Activated CD4-positive, CD25-positive, alpha-beta regulatory T cell (primary cell): ENCODE measurements at places on chromosomes 1 and 21.

DNA sequence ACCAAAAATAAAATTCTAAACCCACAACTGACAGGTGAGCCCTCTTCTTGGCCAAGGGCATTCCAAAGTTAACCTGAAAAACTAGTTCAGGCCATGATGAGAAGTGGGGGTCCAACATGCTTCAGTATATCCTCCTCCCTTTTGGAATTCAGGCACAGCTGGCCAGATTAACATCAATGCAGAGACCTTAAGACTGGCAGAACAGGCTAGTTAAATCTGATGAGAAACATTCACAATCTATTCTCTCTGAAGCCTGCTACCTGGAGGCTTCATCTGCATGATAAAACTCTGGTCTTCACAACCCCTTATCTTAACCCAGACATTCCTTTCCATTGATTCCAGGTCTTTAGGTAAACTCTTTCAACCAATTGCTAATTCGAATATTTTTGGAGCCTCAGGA lies 26.7 kb upstream of the ZBTB8B start:
- DNase-seq, result no peak

GRCh38 chr21:45035477-45035848 lies 38.9 kb upstream of the ADARB1 start:
- no peak for DNase-seq

DNA sequence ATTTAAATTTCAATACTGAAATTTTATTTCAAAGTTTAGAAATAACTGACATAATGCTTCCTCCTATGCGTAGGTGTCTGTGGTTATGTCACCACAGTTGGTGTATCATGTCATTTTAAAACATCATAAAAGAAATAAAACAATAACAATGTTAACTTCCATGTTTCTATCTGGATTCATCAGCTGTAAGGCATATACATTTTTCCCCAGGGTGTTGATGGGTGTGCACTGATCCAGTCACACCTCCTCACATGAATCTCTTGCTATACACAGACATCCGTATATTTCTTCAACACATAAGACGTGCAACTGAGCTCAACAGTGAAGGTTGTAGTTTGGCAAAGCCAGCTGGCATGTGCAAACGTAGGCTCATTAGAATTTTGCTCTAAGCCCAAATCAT lies 6.2 kb downstream of the KCNA3 start:
- no peak for DNase-seq

DNA sequence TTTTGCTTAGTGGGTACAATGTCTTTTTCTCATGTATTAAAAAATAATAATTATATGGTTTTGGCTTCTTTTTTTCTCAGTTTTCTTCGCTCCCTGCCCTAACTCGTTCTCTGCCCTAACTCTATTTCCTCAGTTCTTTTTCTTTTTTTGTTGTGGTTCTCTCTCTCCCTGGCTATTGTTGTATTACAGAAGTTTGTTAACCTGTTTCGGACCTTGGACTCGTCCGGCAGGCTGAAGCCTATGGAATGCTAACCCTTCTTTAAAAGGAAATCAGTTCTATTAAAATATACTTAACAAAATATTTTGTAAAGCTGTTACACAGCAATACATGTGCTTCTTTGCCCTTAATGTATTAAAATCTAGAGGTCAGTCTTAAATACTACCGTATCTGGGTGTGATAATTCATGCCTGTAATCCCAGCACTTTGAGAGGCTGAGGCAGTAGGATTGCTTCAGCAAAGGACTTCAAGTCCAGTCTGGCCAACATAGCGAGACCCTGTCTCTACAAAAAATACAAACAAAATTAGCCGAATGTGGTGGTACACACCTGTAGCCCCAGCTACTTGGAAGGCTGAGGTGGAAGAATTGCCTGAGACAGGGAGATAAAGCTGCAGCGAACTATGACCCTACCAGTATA lies 64.1 kb downstream of the ANGPTL1 start:
- no peak for DNase-seq

GRCh38 chr21:42790520-42791065 lies 88.7 kb downstream of the WDR4 start:
- no peak for DNase-seq

DNA sequence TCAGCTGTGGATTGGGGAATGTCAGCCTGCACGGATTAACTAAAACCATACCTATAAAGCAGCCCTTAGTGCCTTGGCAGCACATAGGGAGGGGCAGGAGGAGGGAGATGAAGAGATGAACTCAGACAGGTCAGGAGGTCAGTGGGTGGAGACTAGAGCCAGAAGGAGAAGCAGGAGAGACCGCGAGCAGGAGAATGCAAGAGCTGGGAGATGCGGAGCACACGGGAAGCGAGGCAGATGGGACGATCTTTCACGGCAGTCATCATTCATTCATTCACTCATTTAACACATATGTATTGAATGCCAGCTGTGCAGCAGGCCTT lies 41.9 kb downstream of the NEK2 start:
- DNase-seq, result no peak

- DNase-seq, result no peak
These were observed 19.1 kb downstream of the MRPL37 start for GRCh38 chr1:54218883-54219687.

DNA sequence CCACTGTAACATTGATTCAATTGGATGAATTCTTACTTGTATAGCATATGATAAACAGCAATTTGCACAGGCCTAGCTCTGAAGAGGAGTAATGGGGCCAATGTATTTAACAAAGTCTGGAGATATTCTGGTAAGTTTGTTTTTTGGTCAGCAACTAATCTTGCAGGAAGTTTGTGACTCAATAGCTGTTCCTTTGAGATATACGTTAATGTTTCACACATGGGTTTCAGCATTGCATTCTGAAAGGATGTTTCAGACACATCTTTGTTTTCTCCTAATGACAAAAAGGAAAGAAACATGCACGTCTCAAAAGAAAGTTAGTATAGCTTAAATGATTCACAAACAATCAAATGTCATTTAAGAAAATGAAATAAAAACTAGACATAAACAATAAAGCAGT lies 49.0 kb downstream of the LTN1 start:
- no peak for DNase-seq

GRCh38 chr1:82525378-82525777 lies 724.6 kb downstream of the ADGRL2 start:
- no peak for DNase-seq

DNA sequence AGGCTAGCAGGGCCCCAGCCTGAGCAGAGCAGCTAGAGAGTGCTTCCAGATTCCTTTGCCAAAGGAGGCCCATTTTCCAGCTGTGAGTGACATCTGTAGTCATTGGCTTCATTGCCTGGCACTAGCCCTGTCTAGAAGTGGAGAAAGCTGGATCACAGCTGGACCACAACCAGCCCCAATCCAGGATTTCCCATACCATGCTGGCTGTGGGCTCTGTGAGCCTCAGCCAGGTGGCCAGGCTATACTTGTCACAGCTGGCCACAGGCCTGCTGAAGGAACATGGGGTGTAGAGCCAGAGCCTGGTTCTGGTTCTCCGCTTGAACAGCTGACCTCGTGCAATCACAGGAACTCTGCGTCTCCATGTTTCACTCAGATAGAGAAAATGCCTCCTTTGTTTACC lies 36.6 kb downstream of the RIMKLA start:
- DNase-seq, result no peak

DNA sequence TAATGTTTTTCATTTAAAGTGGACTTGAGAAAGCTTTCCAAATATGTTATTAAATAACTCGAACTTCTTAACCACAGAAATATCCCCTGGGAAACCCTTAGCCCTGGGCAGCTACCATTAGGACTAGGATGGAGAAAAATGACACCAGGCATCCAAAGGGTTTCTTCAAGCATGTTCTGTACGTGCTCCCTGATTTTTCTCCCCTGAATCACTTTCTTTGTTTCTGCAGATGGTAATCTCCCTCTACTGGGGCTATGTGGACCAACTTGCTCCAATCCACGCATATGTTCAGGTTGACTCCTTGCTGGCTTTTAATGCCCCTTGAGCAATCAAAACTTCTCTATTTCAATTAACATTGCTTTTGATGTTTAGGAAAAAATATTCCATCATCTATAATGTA lies 312.7 kb upstream of the C1orf87 start:
- no peak for DNase-seq

GRCh38 chr1:150015651-150016131 lies 5.2 kb upstream of the OTUD7B start:
- DNase-seq, result no peak

- DNase-seq, result no peak
These were observed 70.8 kb downstream of the PLPP3 start for GRCh38 chr1:56508523-56508983.

GRCh38 chr1:210792250-210793102 lies 341.5 kb downstream of the KCNH1 start:
- no peak for DNase-seq

- no peak for DNase-seq
These were observed 52.7 kb upstream of the WASF2 start for GRCh38 chr1:27542463-27543273.

GRCh38 chr21:44273046-44273445 lies 11.3 kb upstream of the DNMT3L start:
- DNase-seq, result no peak

DNA sequence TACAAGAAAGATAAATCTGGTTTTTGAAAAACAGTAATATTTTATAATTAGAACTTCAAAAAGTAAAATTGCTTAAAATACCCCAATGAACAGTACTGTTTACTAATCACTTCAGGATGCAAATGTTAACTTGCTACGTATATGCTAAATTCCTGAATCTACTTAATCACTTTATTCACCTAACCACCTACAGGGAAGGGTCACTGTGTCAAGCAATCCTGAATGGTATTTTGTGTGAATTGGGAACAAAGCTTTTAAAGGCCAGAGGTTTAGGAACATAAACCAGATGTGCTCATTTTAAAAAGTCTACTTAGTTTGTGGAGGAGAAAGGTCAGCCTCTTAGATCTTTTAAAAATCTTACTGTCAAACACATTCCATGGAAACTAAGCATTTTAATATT lies 1143.0 kb upstream of the ADGRL2 start:
- no peak for DNase-seq

GRCh38 chr1:45016090-45016697 lies 4.1 kb downstream of the UROD start:
- no peak for DNase-seq

GRCh38 chr1:63917571-63918417 lies 144.0 kb downstream of the ROR1 start:
- no peak for DNase-seq

DNA sequence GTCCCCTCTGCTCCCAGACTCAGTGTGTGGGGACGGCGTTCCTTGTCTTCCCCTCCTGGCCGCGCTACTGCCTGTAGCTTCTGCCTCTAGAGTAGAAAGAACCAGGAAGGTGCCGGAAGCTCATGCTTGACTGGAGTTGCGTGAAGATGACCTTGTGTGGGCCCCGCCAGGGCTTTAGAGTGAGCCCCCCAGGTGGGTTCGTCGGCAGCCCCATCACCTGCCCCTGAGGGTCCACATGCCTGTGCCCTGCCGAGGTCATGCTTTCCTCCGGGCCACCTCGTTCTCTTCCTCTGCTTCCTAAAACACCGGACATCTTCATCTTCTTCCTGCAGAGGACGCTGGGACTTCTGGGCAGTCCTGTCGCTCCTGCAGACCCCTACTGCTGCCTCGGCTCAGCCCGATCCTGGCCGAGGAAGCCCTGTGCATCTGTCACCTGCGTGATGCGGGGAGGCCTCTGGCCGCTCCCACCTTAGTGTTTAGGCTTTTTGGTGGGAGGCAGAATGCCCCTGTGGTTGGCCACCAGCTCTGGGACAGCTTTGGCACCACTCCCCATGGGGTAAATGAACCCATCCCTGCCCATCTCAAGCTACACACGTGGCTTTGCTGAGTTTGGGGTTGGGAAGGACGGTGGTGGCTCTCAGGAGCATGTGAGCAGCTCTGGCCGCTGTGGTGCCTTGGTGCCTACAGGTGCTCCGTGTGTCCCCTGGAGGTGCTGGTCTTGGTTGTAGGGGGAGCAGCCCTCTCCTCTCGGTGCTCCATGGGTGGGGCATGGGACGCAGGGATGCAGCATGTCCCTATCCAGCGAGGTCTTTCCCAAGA lies 12.3 kb downstream of the OBSCN start:
- no peak for DNase-seq

DNA sequence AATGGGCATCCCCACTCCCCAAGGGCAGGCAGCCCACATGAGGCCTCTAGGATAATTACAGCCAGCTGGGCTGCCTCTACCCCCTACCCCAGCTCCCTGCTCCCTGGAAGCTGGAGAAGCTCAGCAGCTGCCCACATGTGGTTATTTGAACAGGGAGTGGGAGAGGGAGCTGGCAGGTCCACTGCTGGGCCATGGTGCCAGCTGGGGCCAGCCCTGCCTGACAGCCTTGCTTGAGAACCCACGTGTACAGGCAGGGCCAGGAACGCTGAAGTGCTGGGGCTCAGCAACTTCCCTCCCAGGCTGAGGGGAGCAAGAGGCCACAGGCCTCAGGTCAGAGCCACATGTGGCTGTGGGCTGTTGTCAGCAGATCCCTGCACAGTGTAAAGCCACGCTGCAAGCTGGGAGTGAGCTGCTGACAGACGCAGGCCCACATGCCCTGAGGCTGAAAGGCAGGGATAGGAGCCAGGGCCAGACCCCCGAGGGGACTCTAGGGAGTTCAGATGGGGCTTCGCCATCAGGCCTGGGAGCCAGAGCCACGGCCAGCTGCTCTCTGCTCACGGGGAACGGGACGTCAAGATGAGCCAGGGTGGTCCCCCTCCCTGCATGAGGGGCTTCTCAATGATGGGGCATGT lies 129.0 kb downstream of the SYF2 start:
- no peak for DNase-seq

GRCh38 chr21:16154951-16155635 lies 425.3 kb downstream of the USP25 start:
- no peak for DNase-seq

DNA sequence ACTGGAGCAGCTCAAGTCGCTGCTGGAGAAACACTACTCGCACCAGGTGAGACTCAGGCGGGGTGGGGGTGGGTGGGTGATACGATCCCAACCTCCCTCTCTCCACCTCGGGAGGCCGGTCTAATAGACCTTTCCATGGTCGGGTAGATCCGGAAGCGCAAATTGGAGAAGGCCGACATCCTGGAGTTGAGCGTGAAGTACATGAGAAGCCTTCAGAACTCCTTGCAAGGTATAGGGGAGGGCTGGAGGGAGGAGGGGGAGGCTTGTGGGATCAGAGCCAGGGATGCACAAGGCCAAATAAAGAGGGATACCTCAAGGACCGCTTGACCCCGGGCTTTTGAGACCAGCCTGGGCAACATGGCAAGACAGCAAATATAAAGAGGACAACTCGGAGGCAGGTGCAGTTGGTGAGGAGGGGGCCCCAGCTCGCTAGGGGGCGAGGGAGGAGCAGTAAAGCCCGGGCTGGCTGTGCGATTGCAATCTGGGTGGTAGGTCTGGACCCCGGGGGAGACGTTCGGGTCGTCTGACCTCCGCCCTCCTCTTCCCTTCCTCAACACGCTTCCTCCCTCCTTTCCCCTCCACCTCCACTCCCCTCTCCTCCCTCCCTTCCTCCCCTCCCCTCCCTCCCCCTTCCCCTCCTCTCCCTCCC lies 546 bp downstream of the HES3 start:
- DNase-seq, result no peak

GRCh38 chr1:78263459-78263858 lies 217.7 kb downstream of the GIPC2 start:
- no peak for DNase-seq

- DNase-seq, result no peak
These were observed 61.6 kb downstream of the RNF187 start for GRCh38 chr1:228548788-228549187.

GRCh38 chr1:156494309-156494895 lies 6.2 kb downstream of the MEF2D start:
- no peak for DNase-seq

GRCh38 chr1:228356897-228357680 lies 49.5 kb downstream of the TRIM11 start:
- no peak for DNase-seq

- no peak for DNase-seq
These were observed 2.7 kb downstream of the LCE1F start for GRCh38 chr1:152777510-152778137.

- no peak for DNase-seq
These were observed 5.7 kb downstream of the BCL2L15 start for GRCh38 chr1:113881661-113882060.
